CD14-positive monocyte (primary cell): ENCODE measurements at places on chromosomes 5 and 9.

DNA sequence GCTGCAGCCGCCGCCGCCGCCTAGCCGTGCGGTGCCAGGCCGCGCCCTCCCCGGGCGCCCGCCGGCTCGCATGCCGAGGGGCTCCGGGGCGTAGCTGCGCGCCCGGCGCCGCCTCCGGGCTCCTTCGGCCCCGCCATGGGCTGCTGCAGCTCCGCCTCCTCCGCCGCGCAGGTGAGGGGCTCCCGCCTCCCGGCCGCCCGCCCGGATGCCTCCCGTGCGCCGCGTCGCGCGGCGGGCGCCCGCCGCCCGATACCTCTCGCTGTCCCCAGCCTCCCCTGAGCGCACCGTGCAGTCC is 230 bp downstream of the SLC44A1 start:
- no peak for DNase-seq

GRCh38 chr5:5360941-5361520 is 61.4 kb upstream of the ICE1 start:
- DNase-seq, result no peak

GRCh38 chr5:180689071-180689694 is 39.8 kb upstream of the FLT4 start:
- no peak for DNase-seq

GRCh38 chr9:118985851-118986250 is 383.4 kb downstream of the BRINP1 start:
- DNase-seq, result no peak

DNA sequence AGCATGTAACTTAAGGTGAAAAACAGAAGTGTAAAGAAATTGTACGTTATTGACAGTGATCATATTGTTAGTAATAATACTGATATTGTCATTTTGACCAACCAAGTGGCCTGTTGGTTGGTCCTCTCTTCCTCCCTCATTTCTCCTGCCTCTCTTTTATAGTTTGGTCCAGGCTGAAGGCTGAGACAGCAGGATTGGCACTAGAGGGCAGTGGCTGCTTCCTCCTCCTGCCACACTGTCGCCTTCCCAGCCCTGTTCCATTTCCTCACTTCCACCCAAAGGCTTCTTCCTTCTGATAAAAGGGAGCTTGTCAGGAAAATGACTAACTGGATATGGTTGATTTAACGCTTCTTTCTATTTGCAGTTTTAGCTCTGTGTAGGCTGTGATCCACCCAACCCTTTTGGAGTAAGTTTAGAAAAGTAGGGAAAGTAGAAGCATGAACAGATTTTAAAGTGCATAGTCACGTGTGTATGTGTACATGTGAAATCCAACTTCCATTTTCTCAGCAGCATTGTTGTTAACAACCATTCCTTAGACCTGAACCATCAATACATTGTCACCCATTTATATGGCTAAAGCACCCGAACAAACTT is 35.6 kb downstream of the PTCD2 start:
- DNase-seq, result peak; percentile 18

DNA sequence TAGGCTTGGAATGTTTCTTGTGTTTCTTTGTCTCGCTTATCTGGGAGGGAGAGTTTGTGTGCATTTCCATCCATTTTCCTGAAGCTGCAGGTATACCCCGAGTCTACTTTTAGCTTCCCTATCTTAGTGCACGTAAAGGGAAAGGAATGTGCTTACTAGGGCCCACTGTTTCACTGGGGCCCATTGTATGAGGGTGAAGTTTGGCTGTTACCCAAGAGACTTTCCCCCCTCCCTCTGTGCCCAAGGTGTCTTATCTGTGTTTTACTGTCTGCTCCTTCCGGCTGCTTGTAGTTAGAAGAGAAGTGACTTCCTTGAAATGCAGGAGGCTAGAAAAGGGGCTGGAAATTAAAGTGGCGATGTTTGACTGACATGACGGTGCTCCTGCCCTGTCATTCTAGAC is 12.1 kb upstream of the BTNL3 start:
- no peak for DNase-seq

- DNase-seq, result no peak
These were observed 213.8 kb downstream of the MLLT3 start for GRCh38 chr9:20408513-20408912.

DNA sequence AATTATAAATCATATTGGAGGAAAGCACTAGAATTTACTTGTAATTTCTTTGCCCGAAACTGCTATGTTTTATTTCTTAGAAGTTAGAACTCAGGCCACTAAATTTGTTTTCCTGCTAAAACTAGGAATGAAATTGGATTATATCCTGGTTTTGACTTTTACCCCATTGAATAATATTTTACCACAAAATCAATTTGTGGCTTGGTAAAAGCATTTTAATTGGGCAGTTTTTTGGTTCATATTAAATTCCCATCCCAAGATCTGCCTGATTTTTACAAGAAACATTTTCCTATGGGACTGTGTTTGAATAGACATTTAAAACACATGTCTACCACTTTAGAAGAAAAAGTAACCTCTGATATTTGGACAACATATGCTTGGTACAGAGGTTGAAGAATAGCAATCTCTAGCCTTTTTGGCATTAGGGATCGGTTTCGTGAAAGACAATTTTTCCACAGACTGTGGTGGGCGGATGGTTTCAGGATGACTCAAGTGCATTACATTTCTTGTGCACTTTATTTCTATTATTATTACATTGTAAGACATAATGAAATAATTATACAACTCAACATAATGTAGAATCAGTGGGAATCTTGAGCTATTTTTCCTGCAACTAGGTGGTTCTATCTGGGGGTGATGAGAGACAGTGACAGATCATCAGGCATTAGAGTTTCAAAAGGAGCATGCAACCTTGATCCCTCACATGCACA is 565.6 kb downstream of the PRR16 start:
- DNase-seq, result no peak

DNA sequence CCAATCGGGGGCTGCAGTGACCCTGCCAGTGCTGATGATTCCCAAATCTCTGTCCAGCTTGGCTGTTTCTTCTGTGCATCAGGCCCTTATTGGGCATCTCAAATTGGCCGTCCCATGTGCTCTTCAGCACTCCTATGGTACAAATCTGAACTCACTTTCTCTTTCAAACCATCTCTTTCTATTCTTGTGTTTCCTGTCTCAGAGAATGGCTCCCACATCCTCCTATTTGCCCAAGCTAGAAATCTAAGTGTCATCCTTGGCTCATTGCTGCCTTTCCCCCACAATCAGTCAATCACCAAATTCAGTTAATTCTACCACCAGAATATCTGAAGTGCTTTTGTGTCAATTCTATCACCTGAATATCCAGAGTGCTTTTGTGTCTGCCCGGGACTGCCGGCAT is 336.6 kb downstream of the CWC27 start:
- DNase-seq, result no peak

GRCh38 chr5:180873615-180874520 is 12.8 kb upstream of the ZFP62 start:
- DNase-seq, result peak; percentile 92

DNA sequence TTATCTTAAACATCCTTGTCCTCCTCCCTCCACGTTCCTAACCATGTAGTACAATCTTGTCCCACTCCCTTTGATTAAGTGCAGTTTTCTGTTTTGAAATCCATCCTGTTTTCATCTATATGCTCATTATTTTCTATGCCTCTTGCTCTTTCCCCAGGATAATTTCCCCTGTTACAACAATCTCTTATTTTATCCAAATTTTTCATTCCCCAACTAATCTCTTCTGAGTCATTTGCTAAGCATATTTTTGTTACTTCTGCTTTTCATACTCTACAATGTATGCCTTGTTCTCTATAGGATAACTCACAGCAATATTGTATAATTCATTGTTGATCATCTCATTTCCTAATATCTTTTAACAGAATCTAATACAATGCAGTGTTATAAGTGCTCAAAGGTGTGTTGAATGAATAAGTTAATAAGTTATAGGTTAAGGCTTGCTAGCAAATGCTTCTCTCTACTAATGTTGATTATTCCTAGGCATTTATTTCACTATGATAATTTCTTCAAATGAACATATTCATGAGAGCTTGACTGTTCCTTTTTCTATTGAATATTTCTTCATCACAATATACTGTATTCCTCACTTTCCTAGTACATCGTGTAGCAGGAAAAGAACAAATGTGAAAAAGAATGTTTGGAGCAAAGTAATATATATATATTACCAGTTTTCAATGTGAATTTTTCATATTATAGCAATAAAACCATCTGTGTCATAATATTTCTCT is 1.5 kb downstream of the OMD start:
- no peak for DNase-seq

DNA sequence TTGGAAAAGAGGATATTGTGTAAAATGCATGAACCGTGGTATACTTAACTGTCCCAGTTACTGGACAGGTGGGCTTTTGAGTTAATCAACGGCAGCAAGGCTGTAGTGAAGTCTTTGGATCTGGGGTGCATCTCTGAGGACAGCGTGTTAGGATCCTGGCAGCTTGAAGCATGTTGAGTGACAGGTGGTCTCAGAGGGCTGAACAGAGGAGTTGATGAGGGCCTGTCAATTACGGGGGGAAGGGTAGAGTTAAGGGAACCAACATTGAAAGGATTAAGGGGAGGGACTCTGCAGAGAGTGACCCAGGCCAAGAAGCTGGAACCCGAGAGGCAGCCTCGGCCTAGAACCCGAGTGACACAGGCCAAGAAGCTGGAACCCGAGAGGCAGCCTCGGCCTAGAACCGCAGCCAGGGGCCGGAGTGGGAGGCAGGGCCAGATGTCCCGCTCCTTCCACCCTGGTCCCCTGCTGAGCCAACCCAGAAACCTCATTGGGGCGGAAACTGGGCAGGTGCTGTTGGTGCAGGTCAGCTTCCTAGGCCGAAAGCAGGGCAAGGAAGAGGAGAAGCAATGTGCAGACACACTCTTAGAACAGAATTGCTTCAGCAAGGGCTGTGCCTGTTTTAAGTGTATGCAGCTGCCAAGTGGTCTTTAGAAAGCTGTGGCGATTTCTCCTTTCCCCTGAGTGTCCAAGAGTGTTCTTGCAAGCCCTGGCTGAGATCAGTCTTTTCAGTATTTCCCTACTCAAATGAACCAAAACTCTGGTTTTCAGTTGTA is 62.0 kb downstream of the ANKRD33B start:
- DNase-seq, result no peak

DNA sequence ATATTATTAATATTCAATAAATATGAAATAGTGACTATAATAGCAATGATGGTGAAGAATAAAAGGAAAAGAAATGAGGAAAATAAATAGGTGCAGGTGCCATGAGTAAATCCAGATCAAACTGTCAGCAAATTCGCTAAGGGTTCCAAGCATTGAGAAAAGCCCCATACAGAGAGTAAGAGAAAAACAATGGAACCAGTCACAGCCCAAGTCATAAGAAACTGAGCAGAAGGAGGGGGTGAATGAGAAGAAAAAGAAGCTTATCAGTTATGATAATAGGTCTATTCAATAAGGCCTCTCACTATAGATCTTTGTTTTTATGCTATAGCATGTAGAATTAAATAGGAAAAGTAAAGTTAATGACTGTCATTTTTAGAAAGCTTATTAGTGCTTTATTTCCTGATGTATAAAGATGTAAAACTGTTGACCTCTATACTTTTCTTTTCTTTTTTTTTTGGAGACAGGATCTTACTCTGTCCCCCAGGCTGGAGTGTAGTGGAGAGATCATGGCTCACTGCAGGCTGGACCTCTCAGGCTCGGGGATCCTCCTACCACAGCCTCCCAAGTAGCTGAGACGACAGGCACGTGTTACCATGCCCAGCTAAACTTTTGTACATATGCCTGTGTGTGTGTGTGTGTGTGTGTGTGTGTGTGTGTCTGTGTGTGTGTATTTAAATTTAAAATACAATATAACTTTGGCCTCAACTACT is 72.4 kb downstream of the FYB1 start:
- DNase-seq, result no peak

- no peak for DNase-seq
These were observed 154.7 kb downstream of the FAM114A2 start for GRCh38 chr5:153883854-153884611.

GRCh38 chr9:122875523-122875922 is 29.6 kb downstream of the RC3H2 start:
- no peak for DNase-seq

DNA sequence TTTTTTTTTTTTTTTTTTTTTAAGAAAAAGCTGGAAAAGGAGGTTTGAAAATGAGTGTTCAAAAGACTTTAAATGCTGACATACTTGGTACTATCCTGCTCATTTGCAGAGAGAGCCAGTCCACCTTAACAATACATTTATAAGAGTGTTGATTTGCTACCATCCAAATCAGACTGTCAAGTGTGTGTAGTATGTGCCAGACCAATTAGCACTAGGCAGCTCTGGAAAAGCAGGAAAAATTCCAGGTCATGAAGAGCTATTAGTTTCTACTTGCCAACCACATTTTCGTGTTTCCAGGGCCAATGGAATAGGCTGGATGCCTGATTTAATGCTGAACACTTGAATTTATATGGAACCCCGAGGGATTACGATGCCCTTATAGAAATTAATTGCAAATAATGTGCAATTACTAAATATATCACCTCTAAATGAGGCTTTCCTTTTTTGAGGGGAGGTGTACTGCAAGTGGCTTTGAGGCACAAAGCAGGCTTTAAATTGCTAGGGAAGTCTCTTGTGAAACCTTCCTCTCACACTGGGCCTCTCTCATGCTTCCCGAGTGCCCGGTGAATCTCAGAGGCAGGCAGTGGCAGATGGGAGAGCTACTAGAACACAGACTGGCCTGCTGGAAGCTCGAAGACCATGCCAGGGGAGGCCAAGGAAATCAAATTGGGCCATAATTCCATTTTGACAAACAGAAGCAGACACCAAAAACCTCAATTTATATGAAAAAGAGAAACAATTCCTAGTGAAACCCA is 178.7 kb downstream of the PPP2R2B start:
- DNase-seq, result no peak

DNA sequence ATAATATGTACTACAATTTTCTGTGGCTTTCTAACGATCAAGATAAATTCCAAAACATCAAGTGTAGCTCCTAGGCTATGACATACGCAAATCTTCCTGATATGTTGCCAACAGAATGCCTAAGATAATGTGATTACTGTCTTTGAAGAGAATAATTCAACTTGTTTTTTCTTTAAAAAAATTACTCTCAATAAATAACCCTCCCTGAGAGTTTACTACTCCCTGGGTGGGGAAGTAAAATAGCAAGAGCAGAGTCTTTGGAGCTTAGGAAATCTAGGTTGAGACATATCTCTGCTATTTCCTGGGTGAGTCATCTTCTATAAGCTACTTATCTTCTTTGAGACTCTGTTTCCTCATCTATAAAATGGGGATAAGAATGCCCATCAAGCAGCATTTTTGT is 201.2 kb downstream of the ACTL7B start:
- DNase-seq, result peak; percentile 57

- DNase-seq, result no peak
These were observed 1746.6 kb upstream of the C9orf72 start for GRCh38 chr9:29319736-29320513.

DNA sequence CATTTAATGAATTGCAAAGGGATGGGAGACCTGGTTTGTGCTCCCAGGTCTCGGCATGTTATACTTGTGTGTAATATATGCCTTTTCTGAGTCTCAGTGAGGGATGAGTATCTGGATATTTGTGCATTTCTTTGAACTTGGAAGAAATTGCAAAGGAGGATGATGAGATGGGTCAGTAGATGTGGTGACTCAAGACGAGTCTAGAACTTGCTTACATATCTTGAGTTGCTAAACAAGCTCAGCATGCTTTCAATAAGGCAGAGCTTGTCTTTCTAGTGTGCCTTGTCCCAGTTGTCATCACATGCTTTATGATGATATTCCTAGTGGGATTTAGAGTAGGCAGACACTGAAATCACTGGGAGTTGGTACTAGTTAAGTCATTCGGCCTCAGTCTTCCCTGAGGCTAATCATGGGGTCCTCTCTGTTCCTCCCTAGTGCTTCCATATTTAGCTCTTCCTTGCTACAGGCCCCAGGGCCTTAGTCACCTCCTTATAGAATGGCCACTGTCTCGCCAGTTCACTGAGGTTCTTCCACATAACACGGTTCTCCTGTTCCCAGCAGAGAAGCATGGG is 222.3 kb downstream of the ARRDC3 start:
- no peak for DNase-seq

GRCh38 chr5:151183456-151184245 is 26.1 kb upstream of the ANXA6 start:
- DNase-seq, result no peak
